ENCODE measurements at places on chromosomes 6 and 20.

- DNase-seq: peak; percentile 73
These were observed 194.9 kb downstream of the PHACTR1 start for GRCh38 chr6:12911427-12911826.

DNA sequence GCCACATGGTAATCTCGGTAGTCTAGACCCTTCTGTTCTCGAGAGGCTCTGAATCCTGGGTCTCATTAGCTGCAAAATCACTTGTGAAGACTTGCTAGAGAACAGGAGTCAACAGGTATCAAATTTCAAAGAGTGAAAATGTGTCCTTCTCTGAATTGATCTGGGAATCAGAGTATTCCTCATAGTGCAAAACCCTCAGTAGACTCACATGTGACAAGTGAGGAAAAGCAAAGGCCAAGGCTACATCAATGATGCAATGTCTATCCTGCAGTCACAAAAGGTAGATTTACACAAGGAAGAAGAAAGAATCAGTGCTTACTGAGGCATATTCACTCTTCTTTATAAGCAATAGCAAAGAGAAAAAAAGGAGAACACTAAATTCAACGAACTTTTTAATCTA, 1220.0 kb upstream of the GJE1 start:
- no peak for DNase-seq

GRCh38 chr20:20003031-20003954, 13.9 kb upstream of the NAA20 start:
- peak; percentile 70 for DNase-seq

- DNase-seq: no peak
These were observed 20.7 kb downstream of the FAM50B start for GRCh38 chr6:3869632-3870527.

DNA sequence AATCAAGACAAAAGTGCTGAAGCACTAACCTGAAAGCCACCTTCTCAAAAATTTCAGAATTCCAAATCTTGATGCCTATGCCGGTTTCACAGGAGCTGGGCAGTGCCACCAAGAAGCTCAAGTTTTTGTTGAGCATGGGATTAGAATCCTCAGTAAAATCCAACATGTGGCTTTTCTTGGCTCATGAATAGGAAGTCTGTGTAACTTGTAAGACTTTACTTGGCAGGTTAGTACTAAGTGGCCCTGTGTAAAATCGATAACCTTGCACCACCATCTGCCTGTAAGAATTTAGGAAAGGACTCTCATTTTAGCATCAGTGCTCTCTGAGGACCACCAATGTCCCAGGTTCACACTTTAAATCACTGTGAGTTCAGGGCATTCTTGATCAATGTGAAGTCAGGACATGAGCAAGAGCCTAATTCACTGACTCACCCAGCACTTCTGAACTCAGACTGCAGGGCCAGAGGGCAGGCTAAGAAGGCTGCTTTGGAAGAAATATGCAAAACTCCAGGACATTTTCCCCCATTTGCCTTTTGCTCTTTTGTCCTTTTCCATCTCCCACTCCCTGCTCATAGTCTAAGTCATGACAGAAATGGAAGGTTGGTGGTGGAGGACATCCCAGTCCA, 113.2 kb downstream of the EDN1 start:
- no peak for DNase-seq

GRCh38 chr6:1988843-1989242, 256.6 kb downstream of the GMDS start:
- DNase-seq: no peak

DNA sequence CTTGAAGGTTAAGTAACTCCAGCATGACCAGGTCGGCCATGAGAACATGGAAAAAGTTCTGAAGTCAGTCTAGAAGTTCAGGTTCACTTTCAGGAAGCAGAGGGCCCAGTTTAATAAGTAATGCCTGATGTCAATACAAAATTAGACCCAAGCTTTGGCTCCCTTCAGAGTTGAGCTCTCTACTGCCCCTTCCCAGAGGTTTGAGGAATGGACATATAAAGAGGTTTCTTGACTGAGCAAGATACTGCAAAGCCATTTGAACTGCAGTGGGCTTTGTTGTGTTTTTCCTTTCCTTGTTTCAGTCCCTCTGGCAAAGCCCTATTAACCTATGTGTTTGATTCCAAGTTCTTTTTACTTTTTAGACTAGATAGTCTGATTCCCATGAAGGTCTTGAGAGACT, 97.8 kb upstream of the PREP start:
- DNase-seq: no peak

GRCh38 chr6:142870787-142871415, 74.1 kb downstream of the HIVEP2 start:
- no peak for DNase-seq

- no peak for DNase-seq
These were observed 163.7 kb downstream of the MANEA start for GRCh38 chr6:95741045-95741444.

DNA sequence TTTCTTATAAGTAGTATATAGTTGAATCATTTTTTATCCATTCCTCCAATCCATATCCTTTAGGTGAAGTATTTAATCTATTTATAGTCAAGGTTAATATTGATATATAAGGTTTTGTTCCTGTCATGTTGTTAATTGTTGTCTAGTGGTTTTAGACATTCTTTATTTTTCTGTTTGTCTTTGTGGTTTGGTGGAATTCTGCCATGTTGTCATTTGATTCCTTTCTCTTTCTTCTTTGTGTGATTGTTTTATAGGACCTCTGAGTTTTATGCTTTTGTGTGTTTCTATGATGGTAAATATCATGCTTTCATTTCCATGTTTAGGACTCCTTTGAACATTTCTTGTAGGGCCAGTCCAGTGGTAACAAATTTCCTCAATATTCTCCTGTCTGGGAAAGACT, 450.3 kb upstream of the BTBD3 start:
- DNase-seq: no peak

- DNase-seq: peak; percentile 8
These were observed 864.2 kb downstream of the KIF16B start for GRCh38 chr20:15708984-15709598.

GRCh38 chr20:50356962-50357782, 153.0 kb upstream of the PTPN1 start:
- no peak for DNase-seq

DNA sequence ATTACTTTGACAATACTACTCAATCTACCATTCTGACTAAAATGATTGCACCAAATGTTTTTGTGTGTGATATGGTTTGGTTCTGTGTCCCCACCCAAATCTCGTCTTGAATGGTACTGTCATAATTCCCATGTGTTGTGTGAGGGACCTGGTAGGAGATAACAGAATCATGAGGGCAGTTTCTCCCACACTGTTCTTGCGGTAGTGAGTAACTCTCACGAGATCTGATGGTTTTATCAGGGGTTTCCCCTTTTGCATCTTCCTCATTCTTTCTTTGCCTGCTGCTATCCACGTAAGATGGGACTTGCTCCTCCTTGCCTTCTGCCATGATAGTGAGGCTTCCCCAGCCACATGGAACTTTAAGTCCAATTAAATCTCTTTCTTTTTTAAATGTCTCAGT, 20.8 kb downstream of the SYCP2 start:
- DNase-seq: no peak
